Umbilical cord (tissue), 2 donors: ENCODE measurements at places on chromosomes 16 and 17.

DNA sequence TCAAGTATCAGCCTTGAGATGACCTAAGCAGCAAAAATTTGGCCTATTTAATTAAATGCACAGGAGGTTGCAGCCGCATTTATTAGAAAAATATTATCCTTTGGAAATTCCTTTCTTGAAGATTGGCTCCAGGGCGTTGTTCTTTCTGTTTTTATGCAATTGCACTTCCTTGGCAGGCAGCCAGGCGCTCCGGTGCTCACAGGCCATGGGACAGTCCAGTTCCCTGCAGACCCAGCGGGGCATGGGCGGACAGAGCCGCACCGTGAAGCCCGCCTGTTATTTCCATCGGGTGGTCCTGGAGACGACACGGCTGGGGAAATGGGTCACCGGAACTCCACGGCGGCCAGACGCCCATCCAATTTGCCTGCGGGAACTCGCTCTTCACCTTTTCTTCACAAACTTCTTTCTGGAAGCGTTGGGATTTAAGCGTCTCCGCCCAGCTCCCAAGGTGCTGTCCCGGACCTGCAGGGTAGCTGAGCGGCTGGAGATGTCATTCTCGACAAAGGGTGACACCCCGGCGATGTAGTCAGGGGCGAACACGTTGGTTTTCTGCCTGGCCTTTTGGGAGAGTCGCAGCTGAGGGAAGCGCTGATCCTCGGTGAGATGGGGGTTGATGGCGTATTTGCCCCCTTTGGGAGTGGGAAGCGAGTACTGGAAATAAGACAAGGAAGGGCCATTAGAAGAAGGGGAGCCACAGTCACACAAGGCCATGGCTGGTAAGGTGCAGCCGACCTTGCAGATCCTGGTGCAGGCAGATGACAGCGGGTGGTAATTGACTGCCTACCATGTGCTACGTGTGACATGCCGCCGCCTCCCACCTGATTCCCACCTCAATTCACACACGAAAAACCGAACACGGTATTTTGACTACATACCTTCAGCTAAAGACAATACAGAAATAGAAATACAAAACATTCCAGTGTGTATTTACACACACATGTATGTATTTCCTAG, 12.5 kb downstream of the NOB1 start:
- peak; percentile 30 for DNase-seq

GRCh38 chr17:27974531-27975145, 67.8 kb upstream of the NLK start:
- DNase-seq = no peak

- DNase-seq = no peak
These were observed 199.0 kb downstream of the MSI2 start for GRCh38 chr17:57455063-57455914.

DNA sequence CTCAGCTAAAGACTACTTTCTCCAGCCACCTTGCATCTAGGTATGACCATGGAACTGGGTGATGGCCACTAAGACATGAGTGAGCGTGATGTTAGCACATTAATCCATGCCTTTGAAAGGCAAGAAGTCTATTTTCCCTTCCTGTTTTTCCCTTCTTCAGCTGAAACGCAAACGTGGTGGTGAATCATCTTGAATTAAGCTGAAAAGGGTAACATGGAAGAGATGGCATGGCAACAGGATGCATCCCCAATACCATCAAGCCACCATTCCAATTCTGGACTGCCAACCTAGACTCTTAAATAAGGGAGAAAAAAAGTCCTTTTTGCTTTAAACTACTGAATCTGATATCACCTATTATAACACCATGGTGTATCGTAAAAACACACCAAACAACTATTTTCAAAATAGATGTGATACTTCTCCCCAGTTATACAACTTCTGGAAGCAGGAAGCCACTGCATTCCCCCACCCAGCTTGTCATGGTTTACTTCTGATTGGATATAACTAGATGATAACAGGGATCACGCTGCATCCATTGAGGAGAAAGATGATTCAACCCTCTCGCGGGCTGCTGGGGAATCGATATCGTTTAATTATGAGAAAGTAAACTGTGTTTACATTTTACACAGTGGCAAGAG, 368.6 kb downstream of the CDH13 start:
- DNase-seq = no peak

DNA sequence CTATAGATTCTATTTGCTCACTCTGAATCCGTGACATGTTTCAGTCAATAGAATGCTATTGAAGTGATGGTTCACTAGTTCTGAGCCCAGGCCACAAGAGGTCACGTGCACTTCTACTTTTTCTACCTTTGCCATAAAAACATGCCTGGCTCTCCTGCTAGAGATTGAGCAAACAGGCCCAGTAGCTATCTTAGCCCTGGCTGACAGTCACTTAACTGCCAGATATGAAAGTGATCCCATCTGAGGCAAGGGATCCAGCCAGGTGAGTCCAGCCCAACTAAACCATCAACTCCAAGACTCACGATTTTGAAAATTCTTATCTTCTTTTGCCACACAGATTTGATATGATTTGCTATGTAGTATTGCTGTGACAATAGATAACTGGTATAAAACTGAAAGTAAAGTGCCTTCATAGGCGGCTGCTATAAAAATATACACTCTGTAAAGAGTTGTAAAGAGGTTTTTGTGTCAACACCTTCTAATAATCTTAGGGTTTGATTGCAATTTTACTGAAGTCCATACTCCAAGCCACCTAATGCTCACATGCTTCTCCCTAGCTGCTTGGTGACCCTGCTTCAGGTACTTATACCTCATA, 937.7 kb upstream of the SOX9 start:
- no peak for DNase-seq

DNA sequence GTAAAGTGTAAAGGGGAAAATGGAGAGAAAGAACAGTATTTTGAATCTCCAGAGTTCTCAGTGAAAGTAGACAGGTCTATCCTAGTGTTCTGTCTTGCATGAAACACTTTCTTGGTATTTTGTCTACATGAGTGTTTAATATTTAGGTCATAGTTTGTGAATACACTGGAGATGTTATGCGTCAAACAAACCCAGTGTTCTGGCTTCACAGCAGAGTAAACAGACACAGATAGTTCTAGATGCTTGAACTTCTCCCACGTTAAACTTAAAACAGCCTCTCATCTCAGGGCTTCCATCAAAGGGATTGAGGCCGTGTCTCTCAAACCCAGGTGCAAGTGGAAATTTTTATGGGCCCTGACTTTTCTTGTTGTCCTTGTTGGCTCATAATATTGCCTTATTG, 48.3 kb downstream of the RBFOX1 start:
- no peak for DNase-seq

DNA sequence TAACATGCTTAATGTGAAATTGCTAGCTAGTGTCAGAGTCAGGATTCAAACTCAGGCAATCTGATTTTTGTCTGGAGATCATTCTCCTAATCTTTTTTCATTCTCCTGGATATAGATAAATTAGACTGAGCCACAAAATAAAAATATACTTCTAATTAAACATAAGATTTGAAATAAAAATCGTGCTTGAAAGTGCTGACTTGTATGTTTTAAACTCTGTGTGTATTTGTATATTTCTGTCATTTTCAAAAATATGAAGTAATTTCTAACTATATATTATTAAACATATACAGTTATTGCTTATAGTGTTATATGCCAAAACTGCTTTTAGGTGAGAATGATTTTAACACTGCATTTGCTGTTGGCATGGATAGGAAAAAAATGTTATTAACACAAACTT, 239.4 kb downstream of the KCNJ2 start:
- no peak for DNase-seq

DNA sequence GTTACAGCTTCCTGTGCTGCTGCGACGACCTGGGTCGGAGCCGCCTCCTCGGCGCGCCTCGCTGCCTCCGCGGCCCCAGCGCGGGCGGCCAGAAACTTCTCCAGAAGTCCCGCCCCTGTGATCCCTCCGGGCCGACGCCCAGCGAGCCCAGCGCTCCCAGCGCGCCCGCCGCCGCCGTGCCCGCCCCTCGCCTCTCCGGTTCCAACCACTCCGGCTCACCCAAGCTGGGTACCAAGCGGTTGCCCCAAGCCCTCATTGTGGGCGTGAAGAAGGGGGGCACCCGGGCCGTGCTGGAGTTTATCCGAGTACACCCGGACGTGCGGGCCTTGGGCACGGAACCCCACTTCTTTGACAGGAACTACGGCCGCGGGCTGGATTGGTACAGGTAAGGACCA, 746 bp downstream of the HS3ST2 start:
- no peak for DNase-seq

DNA sequence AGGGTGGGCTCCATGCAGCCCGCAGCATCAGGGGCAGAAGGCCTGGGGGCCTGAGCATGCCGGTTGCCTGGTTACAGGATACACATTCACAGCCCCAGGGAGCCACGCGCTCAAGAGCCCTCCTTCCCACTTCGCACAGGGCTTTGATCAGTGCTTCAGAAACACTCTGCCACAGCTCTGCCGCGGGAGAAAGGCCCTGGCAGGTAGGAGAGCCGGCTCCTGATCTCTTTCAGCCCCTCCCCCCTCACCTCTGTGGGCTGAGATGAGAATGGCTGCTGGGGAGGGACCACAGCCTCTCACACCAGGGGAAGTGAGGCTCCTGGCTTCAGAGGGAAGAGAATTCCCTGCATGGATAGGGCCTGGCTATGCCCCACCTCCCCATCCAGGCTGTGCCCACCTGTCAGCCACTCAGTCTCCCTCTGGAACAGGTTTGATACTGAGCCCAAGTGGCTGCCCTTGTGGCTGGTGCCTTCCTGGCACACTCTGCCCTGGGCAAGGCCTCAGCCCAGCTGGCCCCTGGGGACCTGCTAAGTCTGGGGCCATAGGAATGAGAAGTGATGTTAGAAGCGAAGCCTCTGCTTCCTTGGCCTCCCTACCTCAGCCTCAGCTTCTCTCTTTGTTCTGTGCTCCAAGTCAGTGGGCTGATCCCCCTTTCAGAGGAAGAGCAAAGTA, 8.6 kb downstream of the DOK4 start:
- DNase-seq = no peak

GRCh38 chr16:5965321-5965720, 867.7 kb upstream of the EEF2KMT start:
- DNase-seq = no peak

- DNase-seq = no peak
These were observed 11.6 kb upstream of the GOSR2 start for GRCh38 chr17:46911311-46911710.

GRCh38 chr16:81242977-81243618, 4.6 kb downstream of the BCO1 start:
- DNase-seq = no peak

GRCh38 chr17:58278661-58279015, 2.1 kb downstream of the MPO start:
- peak; percentile 7 for DNase-seq

GRCh38 chr17:55005520-55005919, 37.0 kb downstream of the STXBP4 start:
- DNase-seq = no peak

DNA sequence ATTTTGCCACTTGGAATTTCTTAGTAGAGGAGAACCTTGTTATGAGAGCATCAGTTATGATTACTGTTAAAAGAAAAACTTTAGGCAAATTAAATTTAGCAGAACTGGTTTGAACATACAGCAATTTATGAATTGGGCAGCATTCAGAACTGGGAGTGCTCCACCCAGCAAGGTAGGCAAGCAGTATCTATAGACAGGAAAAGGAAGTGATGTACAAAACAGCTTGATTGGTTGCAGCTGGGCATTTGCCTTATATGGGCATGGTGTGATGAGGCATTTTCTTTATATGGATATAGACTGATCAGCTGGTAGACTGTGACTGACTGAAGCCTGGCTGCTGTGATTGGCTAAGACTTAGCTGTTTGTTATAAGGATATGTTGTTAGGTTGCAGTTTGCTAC, 17.6 kb upstream of the CYLD start:
- no peak for DNase-seq

GRCh38 chr16:1335996-1336395, 2.6 kb downstream of the BAIAP3 start:
- no peak for DNase-seq

GRCh38 chr17:62121025-62121730, 56.1 kb upstream of the MED13 start:
- DNase-seq = no peak

DNA sequence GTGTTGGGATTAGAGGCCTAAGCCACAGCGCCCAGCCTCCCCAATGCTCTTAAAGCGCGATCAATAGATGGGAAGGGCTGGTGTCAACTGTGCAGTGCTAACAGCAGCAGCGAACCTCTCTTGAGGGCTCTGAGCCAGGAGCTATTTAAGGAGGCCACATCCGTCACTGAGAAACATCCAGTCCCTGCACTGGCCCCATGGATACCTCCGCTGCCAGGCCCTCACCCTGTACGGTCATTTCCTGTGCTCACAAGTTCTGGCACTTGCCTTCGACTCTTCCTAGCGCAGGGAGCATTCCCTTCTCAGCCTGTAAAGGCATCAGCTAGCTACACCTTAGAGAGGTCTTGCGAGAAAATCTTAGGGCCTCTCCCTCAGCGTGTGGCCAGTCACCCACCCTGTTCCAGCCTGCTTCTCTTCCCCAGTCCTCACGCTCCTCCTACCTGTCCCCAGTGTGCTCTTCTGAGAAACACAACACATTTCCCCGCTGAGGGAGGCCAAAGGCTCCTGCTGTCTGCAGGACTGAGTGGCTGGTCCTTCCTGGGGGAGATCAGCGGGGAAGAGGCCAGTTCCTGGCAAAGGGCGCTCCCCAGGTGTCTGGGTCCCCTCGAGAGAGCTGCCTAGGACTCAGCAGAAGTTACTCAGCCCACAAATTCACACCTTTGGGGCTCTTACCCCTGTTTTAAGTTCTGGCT, 28.6 kb downstream of the GTF3C1 start:
- peak; percentile 18 for DNase-seq

DNA sequence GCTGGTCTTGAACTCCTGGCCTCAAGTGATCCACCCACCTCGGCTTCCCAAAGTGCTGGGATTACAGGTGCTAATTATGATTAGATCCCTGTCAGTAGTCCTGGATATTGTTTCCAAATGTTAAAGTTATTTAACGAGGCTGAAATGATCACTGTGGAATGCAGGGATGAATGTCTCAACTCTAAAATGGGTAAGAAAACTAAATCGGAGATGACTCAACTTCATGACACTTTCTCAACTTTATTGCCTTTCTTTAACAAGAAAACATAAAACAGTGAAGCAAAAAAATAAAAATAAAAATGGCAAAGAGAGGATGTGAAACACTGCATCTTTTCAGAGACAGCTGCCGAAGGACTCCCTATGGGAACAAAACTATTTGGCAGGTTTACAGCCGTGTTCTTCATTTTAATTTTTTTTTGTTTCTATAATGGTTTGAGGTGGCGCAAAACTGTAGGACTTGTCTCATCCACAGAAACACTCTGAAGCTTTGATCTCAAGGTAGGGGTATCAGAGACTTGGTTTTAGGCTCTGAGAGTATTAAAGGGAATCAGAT, 382.0 kb downstream of the GRIN2A start:
- DNase-seq = no peak

DNA sequence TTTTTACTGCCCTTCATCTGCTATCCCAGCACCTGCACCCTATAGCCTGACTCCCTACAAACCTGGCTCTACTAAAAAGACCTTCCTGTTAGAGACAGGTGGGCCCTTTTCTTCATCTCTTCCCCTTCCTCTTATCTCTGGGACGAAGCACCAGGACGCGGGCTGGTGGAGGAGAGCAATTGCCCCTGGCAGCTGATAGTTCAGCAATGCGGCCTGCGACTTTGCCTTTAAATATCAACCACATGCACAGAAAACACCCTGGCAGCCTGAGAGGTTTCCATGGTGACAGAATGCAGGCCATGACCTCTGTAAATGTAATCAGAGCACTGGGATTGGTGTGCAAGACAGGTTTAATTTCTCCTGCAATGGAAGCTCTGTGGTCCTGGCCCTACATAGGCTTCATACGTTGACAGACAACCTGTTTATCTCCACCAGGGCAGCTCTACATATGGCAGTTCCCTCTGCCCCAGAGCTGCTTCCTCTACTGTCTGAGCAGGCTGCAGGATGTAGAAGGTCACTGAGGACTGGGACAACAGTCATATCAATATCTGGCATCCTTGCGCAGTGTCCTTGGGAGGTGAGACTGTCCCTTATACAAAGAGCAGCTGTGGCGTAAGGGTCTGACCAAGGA, 10.0 kb upstream of the SKAP1 start:
- peak; percentile 17 for DNase-seq
